ENCODE measurements at places on chromosomes 2 and 18.

DNA sequence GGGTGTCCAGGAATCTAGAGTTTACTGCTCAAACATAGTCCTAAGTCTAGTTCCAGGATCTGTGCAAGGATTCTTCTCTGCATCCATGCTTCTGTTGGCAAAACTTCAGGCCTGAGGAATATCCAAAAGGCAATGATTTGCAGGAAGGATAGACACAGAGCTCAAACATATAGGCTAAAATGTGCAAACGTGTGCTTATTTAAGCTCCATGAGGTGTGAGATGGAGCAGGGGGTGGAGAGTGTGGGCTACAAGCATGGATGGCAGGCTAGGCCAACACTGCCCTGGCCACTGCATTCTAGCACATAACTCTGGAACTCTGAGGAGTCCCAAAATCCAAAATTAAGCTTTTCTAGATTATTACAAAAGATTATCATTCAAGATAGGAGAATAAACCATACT, 301.1 kb downstream of the PAX3 start:
- DNase-seq: no peak

- peak; percentile 88 for DNase-seq
These were observed 166.0 kb downstream of the AGAP1 start for GRCh38 chr2:235659767-235660322.

- no peak for DNase-seq
These were observed 75.0 kb upstream of the TANC1 start for GRCh38 chr2:158893474-158893873.

DNA sequence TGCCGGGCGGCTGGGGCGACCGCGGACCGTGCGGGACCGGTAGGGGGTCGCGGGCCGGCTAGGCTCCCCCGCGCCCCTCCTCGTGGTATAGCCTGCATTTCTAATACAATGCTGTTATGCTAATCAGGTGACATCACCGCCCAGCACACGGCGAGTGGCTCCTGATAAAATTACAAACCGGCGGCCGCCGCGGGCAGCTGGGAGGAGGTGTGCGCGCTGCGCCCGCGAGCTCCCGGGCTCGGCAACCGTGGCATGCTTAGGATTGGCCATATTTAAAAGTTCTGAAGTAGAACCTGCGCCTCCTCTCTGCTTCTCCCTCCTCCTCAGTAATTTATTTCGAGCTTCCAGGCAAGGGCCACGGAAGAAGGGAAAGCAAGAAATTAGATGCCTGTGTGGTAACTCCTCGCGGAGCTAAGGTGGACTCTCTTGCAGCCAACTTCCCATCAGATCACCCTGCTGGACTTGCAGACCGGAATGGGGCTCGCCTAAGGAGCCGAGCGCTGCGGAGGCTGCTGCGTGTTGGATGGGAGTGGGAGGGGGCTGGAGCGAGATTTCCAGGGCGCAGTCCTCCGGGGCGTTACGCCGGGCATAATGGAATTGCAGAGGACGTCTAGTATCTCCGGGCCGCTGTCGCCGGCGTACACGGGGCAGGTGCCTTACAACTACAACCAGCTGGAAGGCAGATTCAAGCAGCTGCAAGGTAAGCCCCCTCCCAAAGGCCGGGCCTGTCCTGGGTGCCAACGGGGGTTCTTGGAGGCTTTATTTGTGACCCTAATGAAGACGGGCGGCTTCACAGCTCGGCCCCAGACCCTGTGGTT, 102.3 kb downstream of the SPTBN1 start:
- peak; percentile 39 for DNase-seq

DNA sequence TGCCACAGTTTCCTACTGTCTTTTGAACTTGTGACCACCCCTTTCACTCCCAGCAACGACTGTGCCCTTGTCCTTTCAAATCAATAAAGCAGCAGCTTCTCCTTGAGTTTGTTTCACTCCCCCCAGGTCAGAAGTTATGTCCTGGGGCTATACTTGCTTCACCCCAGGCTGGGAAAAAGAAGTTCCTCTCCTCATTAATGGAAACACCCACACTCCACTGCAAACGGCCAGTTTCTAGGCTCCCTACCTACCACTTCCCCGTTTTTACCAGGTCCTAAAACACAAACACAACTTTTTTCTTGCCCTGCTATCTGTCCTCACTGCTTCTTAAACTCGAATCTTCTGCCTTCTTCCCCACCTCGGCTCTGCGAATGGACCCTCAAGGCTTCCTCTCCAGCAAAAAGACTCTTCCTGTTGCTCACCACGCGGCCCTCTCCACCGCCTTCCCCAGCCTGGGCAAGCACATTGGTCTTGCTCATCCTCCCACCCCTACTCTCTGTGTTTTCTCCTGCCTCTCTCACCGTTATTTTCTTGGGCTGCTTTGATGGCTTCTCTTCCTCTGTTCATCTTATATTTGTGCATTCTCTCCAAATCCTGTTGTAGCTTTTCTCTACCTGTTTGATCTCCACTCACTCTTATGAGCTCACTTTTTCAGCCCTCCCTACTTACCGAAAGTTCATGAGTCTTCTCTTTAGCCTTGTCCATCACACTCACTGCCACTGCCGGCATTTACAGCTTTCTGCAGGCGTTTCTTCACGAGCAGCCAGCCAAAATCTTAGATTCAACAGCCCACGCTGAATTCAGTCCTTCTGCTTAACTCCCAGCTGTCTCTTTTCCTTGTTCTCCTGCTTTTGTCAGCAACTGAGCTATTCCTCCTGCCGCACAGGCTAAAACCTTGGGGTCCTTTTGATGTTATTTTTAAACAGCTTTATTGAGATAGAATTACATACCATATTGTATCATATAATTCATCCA, 7.0 kb upstream of the SP5 start:
- no peak for DNase-seq

- no peak for DNase-seq
These were observed 326.1 kb upstream of the HS6ST1 start for GRCh38 chr2:128644718-128645256.

DNA sequence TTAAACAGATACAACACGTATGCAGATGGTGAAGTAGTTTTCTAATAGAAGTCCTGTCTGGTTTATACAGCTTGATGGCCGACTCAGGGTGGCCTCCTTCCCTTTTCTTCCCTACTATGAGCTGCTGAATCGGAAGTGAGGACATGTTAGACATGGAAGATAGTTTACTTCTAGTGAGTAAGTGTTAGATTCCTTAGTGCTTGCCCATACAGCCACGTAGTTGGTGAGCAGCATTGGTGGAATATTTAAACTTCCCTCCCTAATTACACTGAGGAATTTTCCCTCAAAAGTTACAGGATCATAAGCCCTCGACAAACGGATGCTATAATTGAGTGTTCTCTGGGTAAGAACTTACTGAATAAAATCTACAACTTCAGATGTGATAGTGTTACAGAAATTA, 52.1 kb downstream of the RHBDD1 start:
- peak; percentile 78 for DNase-seq

- no peak for DNase-seq
These were observed 1671.8 kb upstream of the DDX18 start for GRCh38 chr2:116142644-116143227.

DNA sequence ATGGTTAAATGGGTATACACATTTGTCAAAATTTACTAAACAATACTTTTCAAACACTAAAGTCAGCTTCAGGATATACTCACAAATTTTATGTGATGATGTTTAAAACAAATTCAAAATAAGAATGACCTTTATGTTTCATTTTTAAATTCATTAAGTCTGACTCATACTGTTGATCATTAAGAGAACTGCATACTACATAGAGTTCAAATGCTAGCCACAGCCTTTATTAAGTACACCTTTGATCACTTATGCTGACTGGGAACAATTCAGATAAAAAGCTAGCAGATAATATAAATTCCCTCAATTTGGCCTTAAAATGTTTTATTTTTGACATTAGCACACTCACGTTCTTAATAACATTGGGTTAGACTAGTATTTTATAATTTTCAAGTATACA, 14.1 kb downstream of the LMAN1 start:
- DNase-seq: no peak

DNA sequence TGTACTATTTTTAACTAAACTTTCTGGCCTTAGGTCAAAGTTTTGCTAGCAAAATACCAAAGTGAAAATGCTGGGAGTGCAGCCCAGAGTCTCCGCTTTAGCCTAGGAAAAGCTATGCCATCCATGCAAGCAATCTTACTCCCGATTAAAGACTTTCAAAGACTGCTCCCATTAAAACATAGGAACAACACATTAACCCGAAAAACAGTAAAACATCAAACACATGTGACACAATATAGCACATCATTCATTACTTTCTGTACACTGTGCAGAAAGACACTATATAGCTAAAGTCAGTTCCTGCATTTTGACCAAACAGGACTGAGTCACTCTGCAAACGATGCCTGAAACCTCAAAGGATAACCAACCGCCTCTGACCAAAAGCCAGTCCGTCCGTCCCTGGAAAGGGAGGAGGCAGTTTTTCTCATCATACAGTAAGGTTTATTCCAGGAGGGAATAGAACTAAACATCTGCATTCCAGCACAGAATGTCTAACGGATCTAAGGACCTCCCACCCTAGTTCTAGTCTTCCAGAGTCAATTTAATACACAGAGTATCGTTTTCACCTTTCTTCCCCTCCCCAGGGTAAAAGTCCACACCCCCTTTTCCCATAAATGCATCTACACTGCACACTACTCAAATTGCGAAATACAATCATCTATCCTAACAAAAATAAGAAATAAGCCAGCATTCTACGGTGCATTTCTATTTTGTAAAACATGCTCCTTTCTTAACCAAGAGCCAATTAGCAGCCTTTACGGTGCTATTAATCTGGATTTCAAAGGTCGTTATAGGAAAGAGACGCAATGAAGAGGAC, 1.7 kb downstream of the ROCK2 start:
- DNase-seq: peak; percentile 85

GRCh38 chr2:225569995-225570394, 170.5 kb downstream of the NYAP2 start:
- DNase-seq: no peak

- DNase-seq: no peak
These were observed 19.2 kb upstream of the GALNT5 start for GRCh38 chr2:157238296-157238695.

DNA sequence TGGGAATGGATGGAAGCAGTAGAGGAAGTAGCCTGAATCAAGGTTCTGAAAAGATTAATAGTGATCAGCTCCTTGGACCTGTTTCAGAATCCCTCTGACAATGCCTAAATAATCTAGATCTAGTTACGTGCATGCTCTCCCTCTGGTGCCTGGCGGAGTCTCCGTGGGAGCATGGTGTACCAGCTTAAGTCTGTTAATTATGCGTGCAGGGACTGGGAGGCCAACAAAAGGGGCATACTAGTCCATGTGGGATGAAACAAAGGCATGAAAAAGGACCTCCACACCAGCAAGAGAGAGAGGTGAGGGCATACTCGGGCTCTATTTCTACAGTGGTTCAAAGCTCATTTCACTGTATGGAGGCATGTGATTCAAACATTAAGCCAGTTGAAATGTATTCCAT, 200.3 kb downstream of the DPP4 start:
- no peak for DNase-seq

DNA sequence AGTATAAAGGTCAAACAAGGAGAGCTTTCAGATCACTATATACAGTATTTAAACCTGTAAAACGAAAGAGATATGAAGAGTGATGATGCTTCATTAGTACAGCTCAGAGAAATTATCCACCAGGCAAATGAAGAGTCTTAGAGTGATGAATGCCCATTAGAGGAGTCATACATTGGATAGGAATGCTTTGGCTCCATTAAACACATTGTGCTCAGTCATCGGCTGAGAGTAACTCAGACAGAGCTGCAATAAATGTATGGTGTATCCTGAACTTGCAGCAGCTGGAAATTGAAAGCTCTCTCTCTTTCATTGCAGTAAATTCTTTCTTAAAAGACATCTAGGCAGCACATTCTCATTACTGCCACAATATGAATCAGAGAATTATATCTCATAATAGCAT, 340.8 kb upstream of the SPHKAP start:
- DNase-seq: peak; percentile 16

GRCh38 chr18:9613550-9614400, 584 bp downstream of the PPP4R1 start:
- DNase-seq: no peak

DNA sequence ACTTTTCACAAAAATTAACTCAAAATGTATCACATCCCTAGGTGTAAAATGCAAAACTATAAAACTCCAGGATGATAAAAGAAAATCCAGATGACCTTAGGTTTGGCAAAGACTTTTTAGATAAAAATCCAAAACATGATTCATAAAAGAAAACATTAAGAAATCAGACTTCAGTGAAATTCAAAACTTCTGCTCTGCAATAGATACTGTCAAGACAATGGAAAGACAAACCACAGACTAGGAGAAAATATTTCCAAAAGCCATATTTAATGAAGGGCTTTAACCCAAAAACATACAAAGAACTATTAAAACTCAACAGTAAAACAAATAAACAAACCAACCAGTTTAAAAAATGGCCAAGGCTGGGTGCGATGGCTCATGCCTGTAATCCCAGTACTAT, 173.6 kb upstream of the SPOPL start:
- no peak for DNase-seq

DNA sequence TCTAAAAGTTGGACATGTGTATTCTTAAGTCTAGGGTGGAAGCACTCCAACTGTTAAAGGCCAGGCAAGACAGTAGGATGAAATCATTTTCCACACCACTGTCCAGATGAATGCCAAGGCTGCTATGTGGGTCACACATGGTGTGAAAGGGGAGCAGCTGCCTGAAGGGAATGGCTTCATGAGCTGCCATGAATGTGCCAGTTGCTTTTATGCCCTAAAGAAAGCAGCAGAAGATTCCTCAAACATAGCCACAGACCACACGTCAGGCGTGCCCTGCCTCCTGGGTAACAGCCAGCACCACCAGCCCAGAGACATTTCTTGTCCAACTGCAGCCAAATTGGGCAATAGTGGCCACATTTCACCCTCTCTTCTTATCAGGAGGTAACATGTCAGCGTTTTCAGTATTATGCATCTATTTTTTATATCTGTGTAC, 130.2 kb downstream of the MTCL1 start:
- peak; percentile 49 for DNase-seq

- peak; percentile 72 for DNase-seq
These were observed 66.0 kb downstream of the STPG4 start for GRCh38 chr2:47089083-47089464.

GRCh38 chr2:45734952-45735351, 83.5 kb downstream of the PRKCE start:
- peak; percentile 31 for DNase-seq

- DNase-seq: peak; percentile 28
These were observed 6.2 kb downstream of the NAB1 start for GRCh38 chr2:190655113-190655512.

DNA sequence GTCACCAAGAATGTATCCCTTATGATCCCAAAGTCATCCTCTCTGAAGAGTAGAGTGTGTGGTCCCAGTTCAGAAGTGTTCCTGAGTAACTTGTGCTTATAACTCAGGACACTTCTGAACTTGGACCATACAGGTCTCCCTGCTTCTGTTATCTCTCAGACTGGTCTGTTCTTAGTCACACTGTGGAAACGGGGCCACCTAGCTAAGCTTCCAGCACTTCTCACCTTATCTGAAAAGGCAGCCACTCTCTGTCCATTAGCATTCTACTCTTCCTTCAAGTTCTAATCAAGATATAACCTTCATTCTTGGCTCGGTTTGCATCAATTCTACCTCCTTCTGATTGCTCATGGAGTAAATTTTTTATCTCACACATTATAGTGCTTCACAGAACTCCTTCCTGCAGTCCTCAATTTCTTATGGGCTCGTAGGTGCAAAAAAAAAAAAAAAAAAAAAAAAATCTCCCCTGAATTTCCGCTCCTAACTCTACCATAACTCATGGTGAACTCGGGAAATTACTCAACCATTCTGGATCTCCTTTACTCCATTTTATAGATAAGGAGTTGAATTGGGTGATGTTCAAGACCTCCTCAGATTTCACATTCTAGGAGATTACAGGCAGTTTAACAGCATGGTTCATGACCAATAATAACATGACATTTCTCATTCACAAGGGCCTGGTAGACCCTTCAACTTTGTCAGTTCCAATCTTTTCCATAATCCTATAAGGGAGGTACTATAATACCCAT, 108.4 kb downstream of the TACR1 start:
- no peak for DNase-seq

GRCh38 chr2:10302479-10303180, at the start of gene HPCAL1:
Gene HPCAL1 (plus strand): TSS chr2:10302904. CDS start chr2:10419758, 116,854 bp downstream.
- peak; percentile 67 for DNase-seq

All from fibroblast of mammary gland (primary cell).